Stromal cell of bone marrow (primary cell): ENCODE measurements at places on chromosomes 1 and 21.

- no peak for DNase-seq
These were observed 848 bp upstream of the APOBEC4 start for GRCh38 chr1:183653876-183654451.

DNA sequence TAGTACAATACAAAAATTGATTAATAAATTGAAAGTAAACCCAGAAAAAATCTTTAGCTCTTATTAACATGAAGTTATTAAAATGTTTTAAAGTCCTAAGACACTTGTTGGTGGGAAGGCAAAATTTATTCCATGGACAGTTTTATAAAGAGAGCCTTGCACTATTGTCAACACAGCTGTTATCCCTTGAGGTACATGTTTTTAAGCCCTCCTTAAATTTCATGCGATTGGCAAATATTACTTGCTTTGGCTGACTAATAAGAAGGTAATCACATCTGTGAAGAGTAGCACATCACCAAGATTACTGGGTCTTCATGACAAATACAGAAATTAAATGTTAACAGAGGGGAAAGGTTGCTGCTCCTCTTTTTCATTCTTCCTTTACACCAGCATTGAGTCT lies 611.1 kb downstream of the BRINP3 start:
- DNase-seq, result no peak

- DNase-seq, result no peak
These were observed 62.8 kb downstream of the RHOU start for GRCh38 chr1:228798035-228798434.

DNA sequence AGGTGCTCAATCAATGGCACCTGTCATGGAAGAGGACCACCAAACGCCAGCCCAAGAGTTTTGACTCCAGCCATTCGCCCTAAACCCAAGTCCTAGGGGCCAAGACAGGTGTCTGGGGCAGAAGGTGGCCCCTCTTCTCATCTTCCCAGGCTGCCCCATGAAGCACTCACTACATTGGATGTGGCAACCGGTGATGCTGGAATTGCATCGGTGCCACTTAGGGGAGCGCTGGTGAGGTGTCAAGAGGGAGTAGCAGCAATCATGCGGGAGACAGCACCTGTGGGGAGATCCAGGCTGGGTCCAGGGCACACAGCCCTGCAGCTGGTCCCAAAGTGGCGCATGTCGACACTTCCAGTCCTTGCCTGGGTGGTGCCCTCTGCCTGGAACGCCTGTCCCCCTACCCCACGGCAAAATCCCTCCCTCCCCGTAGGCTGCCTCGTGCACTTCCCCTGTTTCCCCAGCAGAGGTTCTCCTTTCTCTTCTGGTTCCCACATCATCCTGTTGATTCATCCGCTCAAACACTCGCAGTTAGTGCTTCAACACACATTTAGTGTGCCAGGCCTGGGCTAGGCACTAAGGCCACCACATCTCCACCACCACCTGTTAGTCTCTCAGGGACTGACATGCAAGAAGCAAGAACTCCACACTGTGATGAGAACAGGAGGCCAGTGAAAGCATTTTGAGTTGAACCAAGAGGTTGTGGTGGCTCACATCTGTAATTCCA lies 18.5 kb downstream of the PLA2G2D start:
- peak; percentile 45 for DNase-seq
